NCI-H446 (cell line): ENCODE measurements at places on chromosomes 13 and 19.

DNA sequence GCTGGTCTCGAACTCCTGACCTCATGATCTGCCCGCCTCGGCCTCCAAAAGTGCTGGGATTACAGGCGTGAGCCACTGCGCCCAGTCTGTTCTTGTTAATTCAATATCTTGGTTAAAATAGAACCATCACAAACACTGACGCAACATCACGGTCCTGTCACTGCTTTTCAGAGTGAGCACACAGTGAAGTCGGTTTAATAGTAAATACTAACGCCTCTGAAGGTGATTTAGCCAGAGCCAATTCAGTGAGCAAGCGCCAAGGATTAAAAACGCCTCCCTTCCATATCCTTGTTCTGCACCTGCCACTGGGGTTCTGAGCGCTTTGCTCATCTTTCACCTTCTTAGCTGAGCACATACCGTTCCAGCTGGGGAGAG, 30.3 kb downstream of the LAMP1 start:
- no peak for DNase-seq

- DNase-seq = no peak
These were observed 218.1 kb downstream of the KCTD12 start for GRCh38 chr13:76668141-76668540.

GRCh38 chr13:78689011-78689410, 30.1 kb upstream of the OBI1 start:
- DNase-seq = no peak

DNA sequence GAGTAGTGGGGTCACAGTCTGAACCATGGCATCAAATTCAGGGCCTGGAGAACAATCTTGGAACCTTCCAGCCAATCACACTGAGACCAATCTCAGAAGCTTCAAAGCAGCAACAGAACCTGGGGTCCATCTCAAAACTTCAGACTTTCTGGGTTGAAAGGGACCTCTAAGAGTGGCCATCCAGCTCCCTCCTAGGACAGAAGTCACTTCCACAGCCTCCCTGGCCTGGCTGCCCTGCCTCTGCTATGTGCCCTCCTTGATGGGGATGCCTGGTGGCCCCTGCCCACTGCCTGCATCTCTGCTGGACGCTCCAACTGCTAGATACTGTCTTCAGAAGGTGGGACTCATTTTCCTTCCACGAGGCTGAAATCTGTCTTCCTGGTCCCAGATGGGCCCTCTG, 1.8 kb downstream of the TLE2 start:
- no peak for DNase-seq

- no peak for DNase-seq
These were observed 181.9 kb downstream of the SHISA2 start for GRCh38 chr13:25869941-25870340.

- DNase-seq = no peak
These were observed 180.7 kb upstream of the STARD13 start for GRCh38 chr13:33466262-33466661.

- no peak for DNase-seq
These were observed 6.4 kb upstream of the IPO5 start for GRCh38 chr13:97946951-97947588.

DNA sequence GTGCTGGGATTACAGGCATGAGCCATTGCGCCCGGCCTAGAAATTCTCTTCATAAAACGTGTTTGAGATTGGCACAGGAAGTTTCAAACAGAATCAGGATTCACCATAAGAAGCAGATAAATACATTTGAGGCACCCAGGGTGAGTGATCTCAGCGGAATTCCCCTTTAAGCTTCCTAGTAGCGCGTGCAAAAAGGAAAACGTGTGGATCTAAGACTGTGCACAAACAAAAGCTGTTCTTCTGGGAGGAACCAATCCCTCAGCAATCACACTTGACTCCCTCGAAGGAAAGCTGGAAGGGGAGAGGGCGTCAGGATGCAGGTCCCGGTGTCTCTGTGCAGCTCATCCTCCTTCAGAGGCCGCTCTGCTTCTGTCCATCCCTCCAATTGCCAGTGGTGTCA, 15.5 kb downstream of the MCF2L start:
- DNase-seq = no peak

DNA sequence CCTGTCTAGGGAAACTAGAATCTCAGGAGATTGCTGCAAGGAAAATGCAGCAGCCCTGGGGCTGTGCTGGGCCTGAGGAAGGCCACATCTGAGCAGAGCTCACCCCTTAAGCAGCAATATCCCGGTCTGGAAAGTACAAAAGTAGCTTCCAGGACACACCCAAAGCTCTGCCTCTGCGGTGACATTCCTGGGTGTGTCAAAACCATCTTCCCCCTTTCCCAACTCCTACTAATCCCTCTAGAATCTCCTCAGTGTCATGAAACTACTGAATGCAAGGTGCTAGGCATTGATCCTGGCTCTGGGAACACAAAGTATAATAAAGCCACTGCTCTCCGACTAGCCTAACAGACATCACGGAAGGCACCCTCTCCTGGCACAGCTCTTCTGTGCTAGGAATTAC, 5.0 kb downstream of the PBX4 start:
- DNase-seq = no peak

- DNase-seq = no peak
These were observed 583.0 kb upstream of the SPRY2 start for GRCh38 chr13:80923907-80924306.

DNA sequence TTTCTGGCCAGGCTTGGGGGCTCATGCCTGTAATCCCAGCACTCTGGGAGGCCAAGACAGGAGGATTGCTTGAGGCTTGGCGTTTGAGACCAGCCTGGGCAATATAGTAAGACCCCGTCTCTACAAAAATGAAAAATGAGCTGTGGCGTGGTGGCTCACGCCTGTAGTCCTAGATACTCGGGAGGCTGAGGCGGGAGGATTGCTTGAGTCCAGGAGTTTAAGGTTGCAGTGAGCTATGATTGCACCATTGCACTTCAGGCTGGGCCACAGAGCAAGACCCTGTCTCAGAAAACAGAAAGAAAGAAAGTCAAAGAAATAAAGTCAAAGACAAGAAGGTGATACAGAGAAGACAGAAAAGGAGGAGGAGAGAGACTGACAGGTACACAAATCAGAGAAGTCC, 2.5 kb upstream of the CACNG6 start:
- no peak for DNase-seq

GRCh38 chr13:30696278-30697176, 38.8 kb upstream of the ALOX5AP start:
- no peak for DNase-seq

GRCh38 chr19:43229315-43229714, 23.9 kb upstream of the PSG4 start:
- no peak for DNase-seq

- DNase-seq = no peak
These were observed 185.4 kb upstream of the SERP2 start for GRCh38 chr13:44188257-44188656.

- DNase-seq = no peak
These were observed 168.8 kb downstream of the KATNAL1 start for GRCh38 chr13:30138511-30138910.
